ENCODE measurements at places on chromosomes 16 and 17. TPM values are rescaled to one million over a fixed set of nuclear protein-coding genes. Genes with fewer than 3 reads are reported as not detected.

GRCh38 chr17:60905709-60906108, 228.1 kb downstream of the BCAS3 start:
- H3K27me3 ChIP-seq: no peaks in the 10 kb centered on the region
- no peak for DNase-seq
- peaks cover 4% of the 10 kb centered on the region for H3K4me1 ChIP-seq
- H3K27ac ChIP-seq: no peak overlapping the region
- H3K36me3 ChIP-seq: peaks cover 13% of the 10 kb centered on the region

DNA sequence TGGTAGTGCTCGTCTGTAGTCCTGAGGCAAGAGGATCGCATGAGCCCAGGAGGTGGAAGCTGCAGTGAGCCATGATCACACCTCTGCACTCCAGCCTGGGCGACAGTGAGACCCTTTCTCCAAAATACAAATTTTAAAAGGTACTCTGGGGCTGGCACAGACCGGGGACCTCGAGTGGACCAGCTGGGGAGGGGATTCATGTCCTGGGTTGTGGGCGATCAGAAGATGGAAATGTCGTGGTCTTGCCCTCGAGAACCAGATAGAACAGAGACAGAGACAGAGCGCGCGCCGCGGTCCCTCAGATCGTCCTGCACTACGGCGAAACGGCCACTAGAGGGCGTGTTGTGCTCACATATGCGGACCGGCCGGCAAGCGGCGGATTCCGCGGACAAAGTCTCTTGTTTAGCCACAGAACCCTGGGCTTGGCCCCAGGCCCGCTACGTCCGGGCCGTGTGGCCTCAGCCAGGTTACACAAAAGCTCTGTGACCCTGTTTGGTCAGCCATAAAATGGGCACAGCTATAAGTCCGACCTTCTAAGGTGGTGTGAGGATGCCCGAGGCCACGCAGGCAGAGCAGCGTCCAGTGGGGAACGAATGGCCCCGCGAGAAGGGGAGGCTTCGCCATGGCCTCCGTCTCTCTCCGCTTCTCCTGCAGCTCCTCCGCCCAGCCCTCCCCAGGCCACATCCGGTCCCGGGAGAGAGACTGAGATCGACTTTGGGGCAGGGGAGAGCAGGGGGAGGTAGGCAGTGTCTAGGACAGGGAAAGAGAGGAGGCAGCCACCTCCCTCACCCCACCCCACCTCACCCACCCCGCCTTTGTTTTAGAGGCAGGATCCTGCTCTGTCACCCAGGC, 14.6 kb upstream of the SBK1 start:
- H3K27me3 ChIP-seq: peaks cover 40% of the 10 kb centered on the region
- H3K36me3 ChIP-seq: no peaks in the 10 kb centered on the region
- peak; percentile 75 for DNase-seq
- peak overlapping the region; percentile 81 for H3K4me3 ChIP-seq

DNA sequence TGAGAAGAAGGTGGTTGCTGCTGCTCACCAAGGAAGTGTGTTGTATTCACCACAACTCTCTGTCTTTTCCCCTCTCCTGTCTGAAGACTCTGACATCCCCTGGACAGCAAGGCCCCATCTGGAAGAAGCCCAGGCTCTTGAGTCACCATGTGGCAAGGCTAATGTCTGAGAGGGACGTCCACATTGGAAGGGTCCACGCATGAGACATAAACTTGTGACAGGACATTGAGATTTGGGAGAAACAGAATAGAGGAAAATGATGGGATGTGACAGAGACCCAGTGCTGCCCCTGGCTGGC, 176.5 kb downstream of the IRF8 start:
- peaks cover 74% of the 10 kb centered on the region for H3K27me3 ChIP-seq
- no peak overlapping the region for H3K27ac ChIP-seq
- peaks cover 9% of the 10 kb centered on the region for H3K4me1 ChIP-seq
- no peak for DNase-seq

DNA sequence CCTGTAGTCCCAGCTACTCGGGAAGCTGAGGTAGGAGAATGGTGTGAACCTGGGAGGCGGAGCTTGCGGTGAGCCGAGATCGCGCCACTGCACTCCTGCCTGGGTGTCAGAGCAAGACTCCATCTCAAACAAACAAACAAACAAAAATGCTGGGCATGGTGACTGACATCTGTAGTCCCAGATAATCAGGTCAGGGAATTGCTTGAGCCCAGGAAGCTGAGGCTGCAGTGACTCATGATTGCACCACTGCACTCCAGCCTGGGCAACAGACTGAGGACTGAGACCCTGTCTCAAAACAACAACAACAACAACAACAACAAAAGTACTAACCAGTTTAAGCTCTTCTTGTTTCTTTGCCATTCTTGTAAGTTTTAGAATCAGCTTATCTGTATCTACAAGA, 383.0 kb upstream of the PMFBP1 start:
- H3K27ac ChIP-seq: no peak overlapping the region
- H3K27me3 ChIP-seq: no peaks in the 10 kb centered on the region
- DNase-seq: no peak
- no peaks in the 10 kb centered on the region for H3K4me1 ChIP-seq

- H3K36me3 ChIP-seq: no peaks in the 10 kb centered on the region
- no peak overlapping the region for H3K27ac ChIP-seq
- no peak for DNase-seq
- no peak overlapping the region for H3K4me3 ChIP-seq
- H3K4me1 ChIP-seq: no peaks in the 10 kb centered on the region
These were observed 2.4 kb downstream of the RAP1GAP2 start for GRCh38 chr17:2798678-2799077.

- no peak overlapping the region for H3K27ac ChIP-seq
- peaks cover 29% of the 10 kb centered on the region for H3K36me3 ChIP-seq
- no peaks in the 10 kb centered on the region for H3K4me1 ChIP-seq
- H3K27me3 ChIP-seq: no peaks in the 10 kb centered on the region
- no peak for DNase-seq
- no peak overlapping the region for H3K4me3 ChIP-seq
These were observed 109.8 kb downstream of the CDK5R1 start for GRCh38 chr17:32596628-32597027.

DNA sequence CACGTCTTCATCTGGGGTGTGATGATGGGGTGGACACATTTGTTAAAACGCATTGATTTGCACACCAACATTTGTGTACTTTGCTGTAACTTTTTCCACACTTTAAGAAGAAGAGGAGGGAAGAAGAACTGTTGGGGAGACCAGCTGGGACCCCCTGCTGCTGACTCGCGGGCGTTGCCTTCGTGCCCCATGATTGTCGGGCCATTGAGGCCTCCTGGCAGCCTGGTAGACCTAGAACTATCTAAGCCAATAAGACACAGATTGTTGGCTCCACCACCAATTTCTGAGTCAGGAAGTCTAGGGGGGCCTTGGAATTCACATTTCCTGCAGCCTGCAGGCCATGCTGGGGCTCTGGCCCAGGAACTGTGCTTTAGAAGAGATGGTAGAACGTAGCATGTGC, 105.5 kb downstream of the TNFRSF13B start:
- no peak overlapping the region for H3K27ac ChIP-seq
- no peak for DNase-seq
- H3K4me1 ChIP-seq: peaks cover 7% of the 10 kb centered on the region
- no peaks in the 10 kb centered on the region for H3K27me3 ChIP-seq
- no peak overlapping the region for H3K4me3 ChIP-seq
- H3K36me3 ChIP-seq: no peaks in the 10 kb centered on the region

GRCh38 chr17:80267391-80267790, 6.7 kb downstream of the RNF213 start:
- no peaks in the 10 kb centered on the region for H3K27me3 ChIP-seq
- DNase-seq: no peak
- no peak overlapping the region for H3K27ac ChIP-seq

DNA sequence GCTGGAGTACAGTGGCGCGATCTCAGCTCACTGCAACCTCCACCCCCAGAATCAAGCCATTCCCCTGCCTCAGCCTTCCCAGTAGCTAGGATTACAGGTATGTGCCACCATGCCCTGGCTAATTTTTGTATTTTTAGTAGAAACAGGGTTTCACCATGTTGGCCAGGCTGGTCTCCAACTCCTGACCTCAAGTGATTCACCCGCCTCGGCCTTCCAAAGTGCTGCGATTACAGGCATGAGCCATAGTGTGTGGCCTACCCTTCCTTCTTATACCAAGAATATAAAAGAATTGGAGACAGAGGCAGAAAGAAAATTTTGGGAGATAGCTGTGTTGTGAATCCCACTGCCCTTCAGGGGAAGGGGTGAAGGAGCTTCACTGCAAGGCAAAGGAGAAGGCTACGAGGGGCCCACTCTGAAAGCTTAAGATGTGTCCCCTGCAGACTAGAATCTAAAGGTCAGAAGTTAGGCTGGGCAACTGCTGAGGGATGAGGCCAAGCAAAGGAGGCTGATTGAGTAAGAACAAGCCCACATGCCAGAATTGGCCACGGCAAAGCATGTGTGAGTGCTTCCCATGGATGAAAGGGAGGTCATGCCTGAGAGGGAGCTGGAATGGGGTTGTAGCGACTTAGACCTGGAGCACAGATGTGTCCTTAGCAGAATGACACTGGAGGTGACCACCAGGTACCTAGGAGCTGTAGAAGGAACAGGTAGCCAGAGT, 8.4 kb upstream of the CRYBA1 start:
- H3K4me3 ChIP-seq: no peak overlapping the region
- H3K27ac ChIP-seq: no peak overlapping the region
- H3K4me1 ChIP-seq: no peaks in the 10 kb centered on the region
- no peak for DNase-seq
- H3K27me3 ChIP-seq: no peaks in the 10 kb centered on the region

GRCh38 chr16:54090602-54091001, 196.0 kb downstream of the IRX3 start:
- no peaks in the 10 kb centered on the region for H3K4me1 ChIP-seq
- no peak for DNase-seq
- no peak overlapping the region for H3K27ac ChIP-seq
- H3K4me3 ChIP-seq: no peak overlapping the region
- H3K27me3 ChIP-seq: no peaks in the 10 kb centered on the region
- H3K36me3 ChIP-seq: peaks cover 12% of the 10 kb centered on the region

- no peaks in the 10 kb centered on the region for H3K36me3 ChIP-seq
- no peak for DNase-seq
- H3K27ac ChIP-seq: no peak overlapping the region
- H3K27me3 ChIP-seq: no peaks in the 10 kb centered on the region
- H3K4me3 ChIP-seq: no peak overlapping the region
These were observed 62.1 kb upstream of the MYOCD start for GRCh38 chr17:12603566-12603965.

- no peak for DNase-seq
- H3K27me3 ChIP-seq: no peaks in the 10 kb centered on the region
- H3K36me3 ChIP-seq: peaks cover 23% of the 10 kb centered on the region
- no peaks in the 10 kb centered on the region for H3K4me1 ChIP-seq
- no peak overlapping the region for H3K27ac ChIP-seq
These were observed 24.0 kb downstream of the NMRAL1 start for GRCh38 chr16:4450430-4450829.

GRCh38 chr17:41271858-41272257, 3.6 kb upstream of the KRTAP9-7 start:
- H3K27me3 ChIP-seq: peaks cover 11% of the 10 kb centered on the region
- H3K4me3 ChIP-seq: no peak overlapping the region
- H3K27ac ChIP-seq: no peak overlapping the region
- H3K4me1 ChIP-seq: peaks cover 6% of the 10 kb centered on the region
- H3K36me3 ChIP-seq: no peaks in the 10 kb centered on the region

GRCh38 chr17:43690624-43691316, 29.0 kb upstream of the MEOX1 start:
- H3K27ac ChIP-seq: no peak overlapping the region
- H3K4me1 ChIP-seq: peaks cover 8% of the 10 kb centered on the region
- peaks cover 8% of the 10 kb centered on the region for H3K27me3 ChIP-seq
- H3K36me3 ChIP-seq: no peaks in the 10 kb centered on the region
- H3K4me3 ChIP-seq: no peak overlapping the region

- no peak for DNase-seq
- H3K36me3 ChIP-seq: peaks cover 3% of the 10 kb centered on the region
- H3K27ac ChIP-seq: no peak overlapping the region
- H3K4me1 ChIP-seq: peaks cover 3% of the 10 kb centered on the region
These were observed 3.3 kb upstream of the NUDT16L1 start for GRCh38 chr16:4689864-4690704.

- peaks cover 92% of the 10 kb centered on the region for H3K27me3 ChIP-seq
- H3K4me1 ChIP-seq: peaks cover 17% of the 10 kb centered on the region
- no peak for DNase-seq
- no peak within 1 kb of the TSS for H3K27ac ChIP-seq
- H3K36me3 ChIP-seq: no peaks in the 10 kb centered on the region
These were observed at the start of gene HNF1B for GRCh38 chr17:37744961-37745800. HNF1B (minus strand) TSS chr17:37745059; CDS start chr17:37744884, 175 bp downstream.

DNA sequence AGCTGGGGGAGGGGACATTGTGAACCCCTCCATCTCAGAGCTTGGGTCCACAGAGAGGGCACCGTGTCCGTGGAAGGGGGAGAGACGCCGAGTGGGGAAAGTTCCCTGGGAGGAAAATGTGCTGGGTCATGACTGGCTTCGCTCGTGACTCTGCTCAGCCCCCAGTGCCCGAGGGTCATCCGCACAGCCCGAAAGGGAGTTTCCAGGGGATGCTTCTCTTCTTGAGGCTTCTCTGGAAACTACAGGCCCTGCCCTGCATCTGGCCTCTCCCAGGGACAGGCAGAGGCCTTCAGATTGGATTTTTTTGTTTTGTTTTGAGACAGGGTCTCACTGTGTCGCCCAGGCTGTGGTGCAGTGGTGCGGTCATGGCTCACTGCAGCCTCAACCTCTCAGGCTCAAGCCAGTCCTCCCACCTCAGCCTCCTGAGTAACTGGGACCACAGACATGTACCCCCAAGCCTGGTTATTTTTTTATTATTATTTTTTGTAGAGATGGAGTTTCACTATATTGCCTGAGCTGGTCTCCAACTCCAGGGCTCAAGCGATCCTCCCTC, 9.8 kb upstream of the GSE1 start:
- peak overlapping the region; percentile 34 for H3K27ac ChIP-seq
- H3K27me3 ChIP-seq: no peaks in the 10 kb centered on the region
- no peak overlapping the region for H3K4me3 ChIP-seq
- no peaks in the 10 kb centered on the region for H3K36me3 ChIP-seq
- no peak for DNase-seq

- H3K27ac ChIP-seq: no peak overlapping the region
- no peak overlapping the region for H3K4me3 ChIP-seq
- no peaks in the 10 kb centered on the region for H3K4me1 ChIP-seq
- no peaks in the 10 kb centered on the region for H3K36me3 ChIP-seq
- DNase-seq: no peak
These were observed 86.5 kb downstream of the RPA1 start for GRCh38 chr17:1916316-1916715.

DNA sequence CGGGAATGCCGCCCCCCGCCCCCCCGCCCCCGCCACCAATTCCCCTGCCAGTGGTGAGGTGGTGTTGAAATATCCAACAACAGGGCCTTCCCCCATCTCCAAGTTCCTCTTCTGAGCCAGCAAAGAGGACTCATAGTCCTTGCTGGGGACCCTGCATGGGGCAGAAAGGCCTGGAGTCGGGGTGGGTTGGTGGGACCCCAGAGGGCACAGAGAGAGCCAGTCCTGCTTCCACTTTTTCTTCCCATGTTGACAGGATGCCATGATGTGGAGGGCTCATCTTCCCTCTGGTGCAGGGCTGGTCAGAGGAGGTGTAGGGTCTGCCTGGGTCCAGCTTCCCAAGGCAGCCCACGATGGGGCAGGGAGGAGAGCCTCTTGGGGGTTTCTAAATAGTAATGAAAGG, 49.0 kb upstream of the PIK3R6 start:
- no peaks in the 10 kb centered on the region for H3K36me3 ChIP-seq
- H3K27ac ChIP-seq: no peak overlapping the region
- no peak for DNase-seq
- H3K4me3 ChIP-seq: no peak overlapping the region

The TBC1D3 gene
- total RNA-seq: not detected

The WNT3 gene
- total RNA-seq: 66.4 TPM

The PTGES3L gene
- total RNA-seq: 1.5 TPM

The SCGB1C2 gene
- total RNA-seq: not detected

The ITGAL gene
- 0.45 TPM for total RNA-seq

The HSPB9 gene
- not detected for total RNA-seq
